ENCODE measurements at places on chromosomes 11 and 22. TPM values are rescaled to one million over a fixed set of nuclear protein-coding genes. Genes with fewer than 3 reads are reported as not detected.

Gene MPZL3
- 3.8 TPM for total RNA-seq

Gene MIOX
- not detected for total RNA-seq

Gene MIAT
- total RNA-seq: 1.3 TPM

Gene SPI1
- total RNA-seq: 12.0 TPM

Gene CARS1
- total RNA-seq: 17.1 TPM

Gene KDM2A
- 46.4 TPM for total RNA-seq

Gene AP5B1
- total RNA-seq: 8.7 TPM

Gene BIRC3
- total RNA-seq: 1.8 TPM

Gene TRPT1
- 49.7 TPM for total RNA-seq

Gene PRR33
- total RNA-seq: 0.75 TPM

Gene SLC3A2
- 38.6 TPM for total RNA-seq

Gene PDE2A
- total RNA-seq: 28.8 TPM

Gene C22orf15
- total RNA-seq: not detected

Gene HOATZ
- not detected for total RNA-seq

Gene SLC2A11
- 19.7 TPM for total RNA-seq

Gene TMEM151A
- total RNA-seq: 0.24 TPM

Gene CCDC157
- 0.78 TPM for total RNA-seq

Gene TRIM6
- 0.46 TPM for total RNA-seq

Gene TIMP3
- 116 TPM for total RNA-seq

Gene CRY2
- total RNA-seq: 49.6 TPM

Gene USH1C
- total RNA-seq: not detected

Gene OLFML1
- 5.3 TPM for total RNA-seq

Gene LSP1
- 35.1 TPM for total RNA-seq

Gene ASPHD2
- 0.32 TPM for total RNA-seq
